ENCODE measurements at places on chromosomes 4 and X. TPM values are rescaled to one million over a fixed set of nuclear protein-coding genes. Genes with fewer than 3 reads are reported as not detected.

Gene NDUFB11
- total RNA-seq, result 173 TPM

Gene TMEM35A
- total RNA-seq, result 0.15 TPM

- peak; percentile 44 for DNase-seq
These were observed 175.1 kb downstream of the AR start for GRCh38 chrX:67718926-67719325.

- no peak for DNase-seq
These were observed 6.5 kb upstream of the USP46 start for GRCh38 chr4:52665592-52665991.

GRCh38 chrX:20995829-20996228 is 378.4 kb upstream of the CNKSR2 start:
- no peak for DNase-seq

DNA sequence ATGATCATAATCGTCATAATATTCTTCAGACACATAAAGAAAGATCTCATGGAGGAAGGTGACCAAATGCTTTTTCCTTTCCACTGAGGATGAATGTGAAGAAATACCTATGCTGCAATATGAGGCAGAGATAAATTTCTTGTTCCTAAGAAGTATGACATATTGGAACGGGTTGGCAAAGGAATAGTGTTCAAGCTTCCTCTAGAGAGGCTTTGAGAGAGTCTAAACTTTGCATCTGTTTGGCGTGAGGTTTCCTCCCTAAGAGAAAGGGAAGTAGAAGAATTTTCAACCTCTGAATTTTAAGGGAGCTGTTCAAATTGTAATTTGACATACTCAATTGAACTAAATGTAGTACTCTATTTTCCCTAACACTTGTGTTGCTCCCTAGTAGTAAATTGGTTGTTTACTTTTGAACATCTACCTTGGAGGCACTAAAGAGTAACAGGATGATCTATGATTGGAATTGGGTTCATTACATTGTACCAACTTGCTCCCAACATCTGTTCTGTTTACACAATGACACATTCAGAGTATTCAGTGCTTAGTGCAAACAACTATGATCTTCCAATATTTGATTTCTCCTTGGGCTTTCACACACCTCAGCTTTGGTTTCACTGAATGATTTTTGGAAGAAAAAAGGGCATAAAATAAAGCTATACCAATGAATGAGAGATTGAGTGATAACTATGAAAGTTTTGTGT is 122.0 kb downstream of the CORIN start:
- DNase-seq, result no peak

- DNase-seq, result no peak
These were observed 411.9 kb upstream of the ACTRT1 start for GRCh38 chrX:128464116-128464515.

DNA sequence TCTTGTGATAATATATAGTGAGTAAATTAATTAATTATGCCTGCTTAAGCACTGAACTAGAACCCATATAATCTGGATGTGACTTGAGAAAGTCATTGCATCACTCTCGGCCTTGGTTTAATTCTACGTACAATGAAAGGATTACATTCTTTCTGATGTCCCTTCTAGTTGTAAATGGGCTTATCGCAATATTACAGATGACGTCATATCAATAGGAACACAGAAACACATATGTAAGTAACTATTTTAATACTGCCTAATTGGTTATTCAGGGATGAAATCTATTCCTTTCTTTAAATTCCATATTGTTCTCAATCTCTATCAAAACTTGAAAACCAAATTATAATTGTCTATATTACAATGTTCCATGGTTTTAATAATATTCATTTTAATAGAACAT is 504.6 kb downstream of the PRR32 start:
- no peak for DNase-seq

- DNase-seq, result no peak
These were observed 78.3 kb upstream of the ARSJ start for GRCh38 chr4:114057746-114058145.

DNA sequence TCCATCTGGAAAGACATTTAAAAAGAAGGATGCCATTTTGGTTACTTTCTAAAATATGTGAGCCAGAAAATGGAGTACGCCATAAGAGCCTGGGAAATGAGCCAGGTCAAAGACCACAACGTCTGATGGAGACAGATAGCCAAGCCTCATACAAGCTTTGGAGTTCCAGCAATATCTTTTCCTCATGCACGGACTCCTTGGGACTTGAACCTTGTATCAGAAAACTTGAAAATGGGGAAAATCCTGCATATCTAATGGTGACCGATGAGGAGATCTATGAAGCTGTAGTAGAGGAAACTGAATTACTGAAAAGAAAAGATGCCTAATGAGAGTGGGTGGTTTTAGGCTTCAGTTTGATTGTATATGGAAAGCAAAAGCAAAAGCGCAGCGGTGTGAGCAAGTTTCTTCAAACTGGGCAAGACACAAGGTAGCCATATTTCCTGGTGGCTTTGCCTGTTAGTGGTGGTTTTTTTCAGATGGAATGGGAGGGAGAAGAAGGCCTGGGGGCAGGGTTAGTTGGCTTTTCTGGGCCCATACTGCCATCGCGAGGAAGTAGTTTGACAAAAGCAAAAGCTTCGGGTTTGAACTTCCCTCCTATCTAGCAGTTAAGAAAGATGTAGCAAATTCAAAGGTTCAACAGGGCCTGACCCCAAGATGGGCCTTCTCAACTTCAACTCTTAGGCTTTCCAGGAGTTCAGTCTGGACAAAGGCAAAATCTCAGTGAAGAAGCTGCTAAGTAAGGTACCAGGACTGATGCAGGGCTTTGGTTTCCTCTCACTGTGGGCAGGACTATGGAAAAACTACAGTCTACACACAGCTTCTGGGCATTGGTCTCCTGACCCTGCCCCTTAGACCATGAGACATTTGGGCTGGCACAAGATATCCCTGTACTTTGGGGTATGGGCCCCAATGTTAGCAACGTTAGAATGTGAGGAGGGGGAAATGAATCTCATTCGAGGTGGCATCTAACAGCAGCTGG is 210.0 kb upstream of the STK26 start:
- DNase-seq, result peak; percentile 80

- no peak for DNase-seq
These were observed 39.3 kb downstream of the SLAIN2 start for GRCh38 chr4:48380583-48381167.

DNA sequence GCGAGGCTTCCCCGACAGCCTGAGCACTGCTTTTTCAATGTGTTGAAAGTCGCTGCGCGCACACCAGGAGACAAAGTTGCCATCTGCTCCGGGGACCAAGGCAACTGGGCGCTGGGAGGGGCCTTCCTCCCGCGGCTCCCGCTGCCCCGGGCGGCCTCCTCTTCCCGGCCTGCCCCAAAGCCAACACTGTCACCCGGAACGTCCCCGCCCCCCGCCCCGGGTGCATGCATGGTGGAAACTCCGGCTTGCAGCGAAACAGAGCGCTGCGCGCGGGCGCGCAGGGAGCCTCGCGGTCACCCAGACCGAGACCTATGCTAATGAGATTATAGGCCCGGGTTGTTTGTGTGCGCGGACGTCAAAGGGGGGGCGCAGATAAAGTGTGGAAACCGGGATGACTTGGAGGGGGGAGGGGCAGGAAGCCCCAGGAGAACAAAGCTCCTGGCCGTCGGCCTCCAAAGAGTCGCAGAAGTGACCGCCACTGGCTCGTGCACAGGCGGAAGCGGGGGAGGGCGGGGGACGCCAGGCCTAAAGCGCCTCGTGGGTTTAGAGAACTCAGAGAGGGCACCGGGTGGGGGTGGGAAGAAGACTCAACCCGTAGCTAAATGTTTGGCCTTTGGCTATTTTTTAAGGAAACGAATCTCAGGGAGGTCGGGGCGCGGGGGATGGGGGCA is 88.8 kb downstream of the BCOR start:
- peak; percentile 74 for DNase-seq
